Vagina (tissue), 2 donors: ENCODE measurements at places on chromosomes 16 and 17. TPM values are rescaled to one million over a fixed set of nuclear protein-coding genes. Genes with fewer than 3 reads are reported as not detected.

MT1B gene
- total RNA-seq, result not detected

- H3K27me3 ChIP-seq, result no peaks in the 10 kb centered on the region
- H3K4me3 ChIP-seq, result no peak overlapping the region
- no peak for DNase-seq
- peaks cover 79% of the 10 kb centered on the region for H3K4me1 ChIP-seq
- H3K27ac ChIP-seq, result no peak overlapping the region
- no peaks in the 10 kb centered on the region for H3K36me3 ChIP-seq
Measured at GRCh38 chr16:3798838-3799237, 81.5 kb upstream of the TRAP1 start.

DNA sequence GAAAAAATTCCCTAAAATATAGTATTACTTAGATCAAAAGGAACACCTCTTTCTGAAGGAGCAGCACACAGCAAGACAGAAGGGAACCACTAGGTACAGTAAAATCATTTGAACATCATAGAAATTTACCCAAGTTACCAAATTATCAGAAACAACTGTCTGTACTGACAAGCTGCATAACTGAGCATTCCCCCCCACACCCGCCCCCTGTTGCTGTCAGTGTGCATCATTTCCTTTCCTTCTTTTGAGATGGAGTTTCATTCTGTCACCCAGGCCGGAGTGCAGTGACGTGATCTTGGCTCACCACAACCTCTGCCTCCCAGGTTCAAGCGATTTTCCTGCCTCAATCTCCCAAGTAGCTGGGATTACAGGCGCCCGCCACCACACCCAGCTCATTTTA, 120.7 kb downstream of the TRIM37 start:
- H3K36me3 ChIP-seq, result no peaks in the 10 kb centered on the region
- no peaks in the 10 kb centered on the region for H3K4me1 ChIP-seq
- no peak overlapping the region for H3K27ac ChIP-seq
- DNase-seq, result no peak

DNA sequence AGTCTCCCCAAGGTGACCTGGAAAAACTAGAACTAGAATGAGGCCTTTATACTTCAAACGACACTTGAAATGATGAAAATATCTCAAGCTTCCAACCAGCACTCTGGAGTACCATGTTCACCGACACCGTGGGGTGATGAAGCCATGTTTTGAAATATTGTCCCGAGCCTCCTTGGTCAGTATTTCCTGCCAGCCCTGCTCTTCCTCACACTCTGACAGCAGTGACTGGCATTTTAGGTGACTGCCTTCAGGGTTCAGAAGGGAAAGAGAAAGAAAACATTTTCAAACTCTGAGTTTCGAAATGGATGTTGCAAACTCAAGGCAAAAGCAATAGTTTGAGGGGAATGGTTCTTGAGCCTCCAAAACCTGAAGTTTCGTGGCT, 39.3 kb upstream of the IRX6 start:
- no peaks in the 10 kb centered on the region for H3K27me3 ChIP-seq
- no peak overlapping the region for H3K4me3 ChIP-seq
- H3K27ac ChIP-seq, result no peak overlapping the region
- H3K36me3 ChIP-seq, result no peaks in the 10 kb centered on the region
- DNase-seq, result peak; percentile 20
- H3K4me1 ChIP-seq, result no peaks in the 10 kb centered on the region

DNA sequence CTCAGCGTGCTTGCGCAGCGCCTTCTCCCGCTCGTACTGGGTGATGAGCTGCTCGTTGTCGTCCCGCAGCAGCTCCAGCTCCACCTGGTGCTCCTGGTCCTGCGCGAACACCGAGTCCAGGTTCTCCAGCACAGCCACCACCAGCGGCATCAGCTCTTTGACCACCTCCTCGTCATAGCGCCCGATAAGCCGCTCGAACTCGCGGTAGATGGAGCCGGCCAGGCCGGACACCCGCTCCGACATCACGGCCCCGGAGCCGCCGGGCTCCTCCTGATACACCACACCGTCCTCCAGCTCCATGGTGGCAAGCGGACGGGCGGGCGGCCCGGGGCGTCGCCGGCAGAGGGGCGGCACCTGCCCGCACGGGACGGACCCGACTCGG, 320 bp downstream of the SPAG9 start:
- peak overlapping the region; percentile 84 for H3K4me3 ChIP-seq
- H3K36me3 ChIP-seq, result no peaks in the 10 kb centered on the region
- no peaks in the 10 kb centered on the region for H3K27me3 ChIP-seq
- peaks cover 34% of the 10 kb centered on the region for H3K4me1 ChIP-seq

DNA sequence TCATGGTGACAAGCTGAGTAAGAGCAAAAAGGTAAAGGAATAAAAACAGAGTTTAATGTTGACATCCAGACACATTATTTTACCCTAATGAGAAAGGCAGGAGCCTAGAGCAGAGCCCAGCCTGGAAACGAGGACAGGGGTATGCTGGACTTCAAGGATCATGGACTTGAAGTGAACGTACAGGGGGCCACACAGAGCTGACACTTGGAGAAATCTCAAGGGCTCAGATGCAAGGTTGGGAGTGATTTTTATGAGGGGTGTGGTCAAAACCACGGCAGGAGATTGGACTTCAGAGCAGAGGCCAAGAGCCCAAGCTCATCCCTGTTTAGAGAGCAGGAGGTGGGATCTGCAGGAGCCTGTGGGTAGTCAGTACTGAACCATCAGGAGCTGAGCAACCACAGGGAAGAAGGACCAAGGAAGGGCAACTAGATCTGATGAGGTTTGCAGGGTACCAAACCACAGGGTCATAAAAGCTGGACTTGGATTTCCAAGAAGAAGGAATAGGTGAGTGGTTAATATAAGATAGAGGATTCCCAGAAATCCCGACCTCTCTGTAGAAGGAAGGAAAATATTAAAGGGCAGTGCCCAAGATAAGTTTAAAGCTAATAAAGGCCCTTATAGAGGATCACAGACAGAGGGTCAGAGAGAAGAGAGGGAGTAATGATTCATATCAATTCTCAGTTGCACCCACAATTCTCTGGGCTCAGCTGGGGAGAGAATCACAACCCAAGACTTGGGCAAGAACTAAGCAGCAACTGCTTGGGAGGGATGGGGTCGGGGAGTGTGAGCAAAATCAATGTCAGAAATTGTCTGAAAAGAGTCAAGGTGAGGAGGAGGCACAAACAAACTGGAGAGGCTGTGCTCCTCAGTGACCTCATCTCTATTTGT, 331.7 kb downstream of the SOX9 start:
- DNase-seq, result no peak
- H3K27me3 ChIP-seq, result no peaks in the 10 kb centered on the region
- no peaks in the 10 kb centered on the region for H3K4me1 ChIP-seq
- H3K27ac ChIP-seq, result no peak overlapping the region
- no peak overlapping the region for H3K4me3 ChIP-seq
- H3K36me3 ChIP-seq, result no peaks in the 10 kb centered on the region

RAB26 gene
- total RNA-seq, result 1.5 TPM

GRCh38 chr16:23491490-23492391, 18.6 kb downstream of the GGA2 start:
- H3K27me3 ChIP-seq, result no peaks in the 10 kb centered on the region
- H3K36me3 ChIP-seq, result peaks cover 72% of the 10 kb centered on the region
- H3K4me3 ChIP-seq, result no peak overlapping the region
